ENCODE measurements at places on chromosomes 1 and 21.

GRCh38 chr1:110205156-110205555, 5.0 kb upstream of the KCNC4 start:
- no peak for DNase-seq

- no peak for DNase-seq
Observed at GRCh38 chr1:162946701-162947100, 85.7 kb upstream of the CCDC190 start.

DNA sequence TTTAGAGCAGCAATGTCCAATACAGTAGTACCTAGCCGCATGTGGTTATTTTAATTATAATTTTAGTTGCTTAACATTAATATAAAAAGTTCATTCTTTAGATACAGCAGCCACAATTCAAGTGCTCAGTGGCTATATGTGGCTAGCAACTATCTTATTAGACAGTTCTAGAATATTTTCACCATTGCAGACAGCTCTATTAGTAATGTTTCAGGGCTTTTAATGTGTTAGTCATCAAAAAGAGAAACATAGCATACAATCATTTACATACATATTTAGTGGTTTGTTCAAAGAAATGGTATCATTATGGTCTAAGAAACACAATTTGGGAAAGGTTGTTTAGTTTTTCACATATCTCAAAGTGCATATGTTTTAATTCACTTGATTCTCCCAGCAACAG, 66.6 kb upstream of the DYNLT5 start:
- no peak for DNase-seq

GRCh38 chr1:42040159-42040558, 113.1 kb upstream of the GUCA2B start:
- no peak for DNase-seq

DNA sequence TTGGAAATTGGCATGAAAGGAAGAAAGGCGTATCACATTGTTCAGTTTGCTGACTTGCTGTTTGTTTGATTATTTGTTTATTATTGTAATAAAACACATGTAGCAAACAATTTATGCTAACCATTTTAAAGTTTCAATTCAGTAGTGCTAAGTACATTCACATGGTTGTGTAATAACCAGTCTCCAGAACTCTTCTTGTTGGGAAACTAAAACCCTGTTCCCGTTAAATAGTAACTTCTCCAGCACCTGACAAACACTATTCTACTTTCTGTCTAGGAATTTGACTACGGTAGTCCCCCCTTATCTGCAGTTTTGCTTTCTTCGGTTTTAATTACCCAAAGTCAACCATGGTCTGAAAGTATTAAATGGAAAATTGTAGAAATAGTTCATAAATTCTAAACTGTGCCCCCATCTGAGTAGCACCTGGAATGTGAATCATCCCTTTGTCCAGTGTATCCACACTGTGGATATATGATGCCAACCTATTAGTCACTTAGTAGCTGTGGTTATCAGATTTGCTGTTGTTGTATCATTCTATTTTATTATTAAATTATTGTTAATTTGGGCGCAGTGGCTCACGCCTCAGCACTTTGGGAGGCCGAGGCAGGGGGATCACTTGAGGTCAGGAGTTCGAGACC, 5.5 kb downstream of the MORC3 start:
- no peak for DNase-seq

GRCh38 chr1:212678456-212679410, 20.9 kb downstream of the BATF3 start:
- no peak for DNase-seq

DNA sequence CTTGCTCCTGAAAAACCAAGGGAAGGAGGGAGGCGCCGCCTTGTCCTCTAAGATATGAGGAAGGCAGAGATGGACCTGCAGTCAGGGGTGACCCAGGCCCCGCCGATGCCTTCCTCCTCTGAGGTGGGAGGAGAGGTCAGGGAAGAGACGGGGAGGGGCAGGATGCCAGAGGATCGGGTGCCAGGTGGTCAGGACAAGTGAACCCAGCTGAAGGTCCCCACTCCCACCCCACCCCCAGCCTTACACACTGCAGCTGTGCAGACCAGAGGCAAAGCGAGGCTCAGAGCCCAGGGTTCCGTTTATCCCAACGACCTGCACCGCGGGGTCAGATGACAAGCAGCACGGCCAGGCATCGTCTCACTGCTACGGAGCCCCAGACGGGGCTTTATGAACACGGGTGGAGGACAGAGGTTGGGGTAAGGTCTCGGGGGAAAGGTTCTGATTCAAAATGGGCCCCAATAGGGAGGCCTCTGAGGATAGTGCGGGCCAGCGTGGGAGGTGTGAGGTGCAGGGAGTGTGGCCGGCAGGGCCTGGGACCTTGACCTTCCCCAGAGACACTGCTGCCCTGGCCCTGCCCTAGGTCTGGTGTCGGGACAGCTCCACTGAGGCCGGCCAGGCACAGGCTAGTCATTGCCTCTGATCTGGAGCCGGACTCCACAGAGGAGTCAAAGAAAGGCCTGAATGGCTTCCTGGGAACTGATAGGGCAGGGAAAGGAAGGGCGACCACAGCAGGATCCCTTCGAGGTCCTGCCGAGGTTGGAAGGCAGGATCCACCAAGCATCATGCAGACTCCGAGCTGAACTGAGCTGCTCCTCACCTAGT, 112.4 kb downstream of the WDR4 start:
- no peak for DNase-seq

- DNase-seq = no peak
Observed at GRCh38 chr1:116407033-116407432, 34.0 kb downstream of the ATP1A1 start.

- no peak for DNase-seq
Observed at GRCh38 chr1:63937461-63938022, 163.7 kb downstream of the ROR1 start.

DNA sequence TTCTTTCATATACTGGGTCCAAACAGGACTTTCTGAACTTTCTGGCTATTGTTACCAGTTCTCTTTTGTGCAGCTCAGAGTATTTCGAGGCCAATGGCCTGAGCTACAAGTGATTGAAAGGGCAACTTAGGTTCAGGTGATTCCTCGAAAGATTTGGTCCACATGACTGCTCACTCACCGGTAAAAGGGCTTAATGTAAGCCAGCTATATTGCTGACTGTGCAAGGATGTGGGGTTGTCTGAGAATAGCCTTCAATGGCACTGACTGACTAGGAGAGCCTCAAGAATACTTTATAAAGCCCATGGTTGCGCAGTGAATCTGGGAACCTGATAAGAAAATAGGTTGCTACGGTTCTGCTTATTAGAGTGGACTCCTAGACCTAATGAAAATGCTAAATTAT, 269.0 kb downstream of the SEC16B start:
- no peak for DNase-seq

DNA sequence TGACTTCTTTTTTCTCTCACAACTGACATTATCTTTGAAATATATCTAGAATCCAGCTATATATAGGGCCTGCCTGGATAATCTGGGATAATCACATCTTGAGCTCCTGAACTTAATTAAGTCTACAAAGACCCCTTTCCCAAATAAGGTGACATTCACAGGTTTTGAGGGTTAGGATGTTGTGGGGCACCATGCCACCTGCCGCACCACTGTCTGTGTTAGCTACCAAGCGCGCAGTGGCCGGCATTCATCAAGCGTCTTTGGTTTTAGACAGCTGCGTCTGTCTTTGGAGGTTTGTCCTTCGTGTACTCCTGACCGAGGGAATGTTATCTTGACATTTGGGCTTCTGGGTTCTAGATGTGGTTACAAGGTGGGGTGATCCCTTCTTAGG, 7.5 kb downstream of the TRAPPC10 start:
- no peak for DNase-seq

GRCh38 chr1:112464501-112464900, 44.3 kb upstream of the WNT2B start:
- no peak for DNase-seq

DNA sequence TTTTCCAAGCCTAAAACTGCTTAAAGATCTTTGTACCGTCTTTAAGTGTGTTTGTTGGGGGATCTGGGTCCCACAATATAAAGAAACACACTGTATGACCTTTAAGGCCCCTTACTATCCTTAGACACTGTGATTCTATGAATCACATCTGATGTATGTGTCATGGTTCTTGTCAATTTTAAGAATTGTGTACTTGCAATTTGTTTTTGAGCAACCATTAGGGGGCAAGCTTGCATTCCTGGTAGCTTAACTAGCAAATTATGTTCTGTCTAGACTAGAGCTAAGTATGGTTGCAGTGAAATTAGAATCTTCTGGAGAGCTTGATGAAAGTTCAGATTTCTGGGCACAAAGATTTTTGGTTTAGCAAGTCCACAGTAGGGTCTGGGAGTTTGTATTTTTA, 219.5 kb downstream of the TPR start:
- DNase-seq = no peak

- DNase-seq = no peak
Observed at GRCh38 chr1:51578383-51579109, 38.3 kb upstream of the OSBPL9 start.

- no peak for DNase-seq
Observed at GRCh38 chr1:89536555-89537341, 12.1 kb downstream of the LRRC8B start.

All from stimulated activated CD8-positive, alpha-beta memory T cell treated with anti-CD3 and anti-CD28 coated beads, Interleukin-15, amount 100 ng/mL, for 4 hours (primary cell).